Pancreas (tissue), 10 donors: ENCODE measurements at places on chromosomes 2 and 18. TPM values are rescaled to one million over a fixed set of nuclear protein-coding genes. Genes with fewer than 3 reads are reported as not detected.
A peak's percentile ranks its signal among the peaks of the same experiment; 100 is the strongest.

- no peaks in the 10 kb centered on the region for H3K4me1 ChIP-seq
- H3K27me3 ChIP-seq, result no peaks in the 10 kb centered on the region
- no peaks in the 10 kb centered on the region for H3K36me3 ChIP-seq
- H3K4me3 ChIP-seq, result no peak overlapping the region
- no peak overlapping the region for H3K27ac ChIP-seq
Observed at GRCh38 chr2:189233527-189233926, 54.0 kb upstream of the COL5A2 start.

DNA sequence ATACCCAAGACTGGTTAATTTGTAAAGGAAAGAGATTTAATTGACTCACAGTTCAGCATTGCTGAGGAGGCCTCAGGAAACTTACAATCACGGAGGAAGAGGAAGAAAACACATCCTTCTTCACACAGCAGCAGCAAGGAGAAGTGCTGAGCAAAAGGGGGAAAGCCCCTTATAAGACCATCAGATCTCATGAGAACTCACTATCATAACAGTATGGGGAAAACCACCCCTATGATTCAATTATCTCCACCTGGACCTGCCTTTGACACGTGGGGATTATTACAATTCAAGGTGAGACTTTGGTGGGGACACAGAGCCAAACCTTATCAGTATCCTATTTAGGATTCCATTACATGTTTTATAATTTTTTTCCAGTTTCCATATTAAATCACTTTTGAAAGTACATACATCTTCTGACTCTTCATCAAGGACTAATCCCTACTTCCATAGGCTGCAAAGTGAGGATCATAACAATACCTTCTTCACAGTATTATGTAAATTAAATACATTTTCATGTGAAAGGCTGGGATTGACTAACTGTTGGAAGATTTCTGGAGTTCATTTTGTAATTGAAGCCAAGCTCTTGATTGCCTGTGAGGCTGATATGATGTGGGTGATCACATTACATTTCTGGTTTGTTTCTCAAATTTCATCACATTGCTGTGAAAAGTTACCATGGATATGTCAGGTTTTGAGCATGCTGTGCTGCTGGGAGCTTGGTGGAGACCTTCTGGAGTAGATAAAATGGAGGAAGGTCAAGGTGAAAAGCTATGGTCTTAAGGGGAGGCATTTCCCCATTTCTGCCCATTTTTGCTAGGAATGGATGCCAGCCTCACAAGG, 31.7 kb upstream of the CERS6 start:
- DNase-seq, result no peak
- no peaks in the 10 kb centered on the region for H3K4me1 ChIP-seq

UGT1A8 gene
- total RNA-seq, result not detected

RAD51AP2 gene
- total RNA-seq, result 0.08 TPM

- peaks cover 8% of the 10 kb centered on the region for H3K4me1 ChIP-seq
- peak overlapping the region; percentile 97 for H3K27ac ChIP-seq
- H3K4me3 ChIP-seq, result peak overlapping the region; percentile 73
- H3K36me3 ChIP-seq, result no peaks in the 10 kb centered on the region
Observed at GRCh38 chr2:71129902-71130151, 202 bp downstream of the MCEE start.

GRCh38 chr2:11687736-11688135, 17.7 kb upstream of the NTSR2 start:
- no peak overlapping the region for H3K4me3 ChIP-seq
- H3K27ac ChIP-seq, result no peak overlapping the region
- no peak for DNase-seq
- no peaks in the 10 kb centered on the region for H3K27me3 ChIP-seq
- H3K36me3 ChIP-seq, result no peaks in the 10 kb centered on the region
- H3K4me1 ChIP-seq, result no peaks in the 10 kb centered on the region

MOB4 gene
- 7.3 TPM for total RNA-seq

DNA sequence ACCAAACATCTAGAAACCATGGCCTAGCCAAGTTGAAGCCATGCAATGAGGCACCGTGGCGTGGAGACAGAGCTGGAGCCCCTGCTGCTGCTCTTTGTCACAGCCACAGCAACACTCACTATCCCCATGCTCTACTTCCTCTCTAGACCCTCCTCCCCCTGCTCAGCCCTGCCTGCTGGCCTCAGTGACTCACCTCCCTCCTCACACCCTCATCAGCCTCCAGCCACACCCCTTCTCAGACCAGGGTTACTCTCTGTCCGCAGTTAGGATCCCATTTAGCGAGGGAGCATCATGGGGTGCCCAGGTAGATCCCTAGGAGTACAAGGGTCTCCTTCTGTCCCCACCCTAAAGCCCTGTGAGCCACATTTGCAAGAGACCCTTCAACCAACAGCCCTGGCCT, 25.4 kb upstream of the SOX11 start:
- no peak overlapping the region for H3K27ac ChIP-seq
- no peak overlapping the region for H3K4me3 ChIP-seq
- no peaks in the 10 kb centered on the region for H3K4me1 ChIP-seq

DNA sequence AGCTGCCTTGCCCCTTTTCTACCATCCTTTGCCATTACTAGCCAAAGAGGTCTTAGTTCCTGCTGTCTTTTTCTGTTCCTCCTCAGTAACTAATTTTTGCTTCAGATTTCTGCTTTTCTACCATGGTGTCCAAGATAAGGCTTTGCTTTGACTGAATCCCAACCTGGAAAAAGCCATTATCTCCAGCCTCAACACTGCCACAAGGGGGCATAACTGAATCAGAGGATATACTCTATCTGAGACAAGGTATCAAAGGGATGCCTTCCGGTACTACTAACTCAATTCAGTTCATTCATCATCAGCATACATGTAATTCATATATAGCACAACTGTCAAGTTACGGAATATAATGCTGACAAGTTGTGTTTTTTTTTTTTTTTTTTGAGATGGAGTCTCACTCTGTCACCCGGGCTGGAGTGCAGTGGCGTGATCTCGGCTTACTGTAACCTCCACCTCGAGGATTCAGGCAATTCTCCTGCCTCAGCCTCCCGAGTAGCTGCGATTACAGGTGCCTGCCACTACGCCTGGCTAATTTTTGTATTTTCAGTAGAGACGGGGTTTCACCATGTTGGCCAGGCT, 11.4 kb downstream of the OSGEPL1 start:
- no peak overlapping the region for H3K4me3 ChIP-seq
- DNase-seq, result no peak
- no peaks in the 10 kb centered on the region for H3K4me1 ChIP-seq

GRCh38 chr2:122300758-122301157, 545.3 kb downstream of the TSN start:
- no peaks in the 10 kb centered on the region for H3K27me3 ChIP-seq
- DNase-seq, result no peak
- H3K4me1 ChIP-seq, result no peaks in the 10 kb centered on the region
- no peak overlapping the region for H3K27ac ChIP-seq

- peak; percentile 71 for DNase-seq
- no peak overlapping the region for H3K27ac ChIP-seq
- peak overlapping the region; percentile 68 for H3K4me3 ChIP-seq
- no peaks in the 10 kb centered on the region for H3K27me3 ChIP-seq
- no peaks in the 10 kb centered on the region for H3K36me3 ChIP-seq
- no peaks in the 10 kb centered on the region for H3K4me1 ChIP-seq
Observed at GRCh38 chr2:132668987-132669907, 758 bp downstream of the LYPD1 start.

GRCh38 chr2:218733171-218734021, 22.8 kb downstream of the TTLL4 start:
- no peak overlapping the region for H3K4me3 ChIP-seq
- H3K36me3 ChIP-seq, result peaks cover 11% of the 10 kb centered on the region
- no peaks in the 10 kb centered on the region for H3K27me3 ChIP-seq
- H3K4me1 ChIP-seq, result no peaks in the 10 kb centered on the region

DNA sequence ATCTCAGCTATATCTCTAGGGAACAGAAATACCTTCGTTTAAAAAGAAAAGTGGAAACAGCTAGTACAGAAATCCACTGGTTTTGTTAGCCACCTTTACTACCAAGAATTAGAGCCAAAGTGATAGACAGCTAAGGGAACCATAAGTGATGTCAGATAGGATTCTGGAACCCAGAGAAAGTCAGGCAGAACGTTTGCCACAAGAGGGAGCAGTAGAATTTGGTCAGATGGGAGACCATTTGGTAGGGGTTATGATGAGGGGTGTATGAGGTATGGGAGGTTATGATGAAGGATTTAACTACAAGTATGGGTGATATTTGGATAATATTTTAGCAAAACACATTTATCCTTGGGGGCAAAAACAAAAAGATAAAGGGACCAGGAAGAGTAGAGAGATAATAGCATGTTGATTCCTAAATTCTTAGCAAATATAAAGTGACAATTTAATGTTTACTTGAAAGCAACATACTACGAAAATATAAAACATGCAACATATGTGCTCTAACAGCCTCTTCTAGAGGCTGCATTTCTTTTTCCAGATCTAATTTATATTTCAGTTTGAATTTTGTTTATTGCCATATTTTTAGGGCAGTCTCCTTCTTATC, 3.3 kb downstream of the SLC8A1 start:
- no peak overlapping the region for H3K27ac ChIP-seq
- no peaks in the 10 kb centered on the region for H3K27me3 ChIP-seq
- no peaks in the 10 kb centered on the region for H3K36me3 ChIP-seq
- no peak overlapping the region for H3K4me3 ChIP-seq

DNA sequence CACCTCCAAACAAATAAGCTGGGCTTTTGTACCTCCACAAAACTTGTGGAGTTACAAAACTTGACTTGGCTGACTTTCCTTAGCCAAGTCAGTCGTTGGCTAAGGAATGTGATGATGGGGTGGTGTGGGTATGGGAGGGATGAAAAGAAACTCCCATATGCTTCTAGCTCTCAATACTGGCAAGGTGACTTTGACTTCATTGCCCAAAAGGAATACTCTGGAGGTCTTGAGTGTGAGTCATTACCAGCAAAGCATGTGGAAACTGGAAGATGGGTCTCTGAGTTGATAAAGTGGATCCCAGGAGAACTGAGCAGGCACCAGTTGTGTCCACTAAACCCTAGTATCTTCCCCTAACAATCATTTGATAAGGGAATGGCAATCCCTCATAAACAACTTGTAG, 226.7 kb downstream of the GULP1 start:
- no peaks in the 10 kb centered on the region for H3K27me3 ChIP-seq
- H3K4me3 ChIP-seq, result no peak overlapping the region
- H3K36me3 ChIP-seq, result no peaks in the 10 kb centered on the region

DNA sequence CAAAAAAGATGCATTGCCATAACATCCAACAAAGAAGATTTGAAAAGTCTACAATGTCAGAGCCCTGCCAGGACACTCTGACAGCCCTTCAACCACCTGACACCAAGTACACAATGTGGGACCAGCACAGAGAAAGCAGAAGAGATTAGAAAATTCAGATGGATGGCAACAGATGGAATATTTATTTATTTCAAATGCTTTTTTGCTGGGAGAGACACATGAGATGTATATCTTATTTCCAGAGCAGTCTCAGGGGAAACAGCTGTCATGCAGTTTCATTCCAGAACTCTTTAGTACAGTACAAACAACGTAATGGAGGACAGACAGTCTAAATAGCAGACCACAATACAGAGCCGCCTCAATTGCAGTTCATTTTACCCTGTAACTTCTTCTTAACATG, 110.1 kb downstream of the MAIP1 start:
- DNase-seq, result no peak
- H3K4me1 ChIP-seq, result no peaks in the 10 kb centered on the region
- H3K36me3 ChIP-seq, result no peaks in the 10 kb centered on the region

HOXD12 gene
- total RNA-seq, result not detected

DNA sequence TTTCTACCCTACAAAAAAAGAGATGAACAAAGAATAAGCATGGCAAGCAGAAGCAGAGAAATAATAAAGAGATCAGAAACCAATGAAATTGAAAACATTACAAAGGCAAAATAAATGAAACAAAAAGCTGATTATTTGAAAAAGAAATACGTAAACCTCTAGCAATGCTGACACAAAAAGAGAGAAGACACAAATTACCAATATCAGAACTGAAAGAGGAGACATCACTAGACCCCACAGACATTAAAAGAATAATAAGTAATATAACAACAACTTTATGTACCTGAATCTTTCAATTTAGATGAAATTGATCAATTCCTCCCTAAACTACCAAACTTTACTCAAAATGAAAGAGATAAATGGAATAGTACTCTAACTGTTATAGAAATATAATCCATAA, 75.9 kb downstream of the TMEM163 start:
- H3K36me3 ChIP-seq, result no peaks in the 10 kb centered on the region
- H3K27me3 ChIP-seq, result no peaks in the 10 kb centered on the region
- no peak overlapping the region for H3K27ac ChIP-seq
- DNase-seq, result no peak
- no peak overlapping the region for H3K4me3 ChIP-seq

DNA sequence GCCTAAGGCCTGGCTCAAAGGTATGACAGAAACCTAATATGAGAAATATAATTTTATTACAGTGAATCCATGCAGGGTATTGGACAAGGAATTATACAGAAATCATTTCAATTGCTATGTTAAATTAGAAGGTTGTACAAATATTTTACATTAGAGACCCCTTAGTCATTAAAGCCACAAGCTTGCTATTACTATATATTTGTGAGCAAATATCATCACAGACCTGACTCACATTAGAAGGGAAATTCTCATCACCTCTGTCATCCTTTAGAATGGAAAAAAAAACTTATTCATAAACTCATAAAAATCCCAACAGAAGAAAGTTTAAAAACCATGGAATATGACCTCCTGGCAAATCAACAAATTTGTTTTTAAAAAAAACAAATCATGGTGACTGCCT, 277.9 kb downstream of the DCC start:
- no peaks in the 10 kb centered on the region for H3K27me3 ChIP-seq
- H3K36me3 ChIP-seq, result no peaks in the 10 kb centered on the region
- H3K4me1 ChIP-seq, result no peaks in the 10 kb centered on the region
- H3K27ac ChIP-seq, result no peak overlapping the region

DNA sequence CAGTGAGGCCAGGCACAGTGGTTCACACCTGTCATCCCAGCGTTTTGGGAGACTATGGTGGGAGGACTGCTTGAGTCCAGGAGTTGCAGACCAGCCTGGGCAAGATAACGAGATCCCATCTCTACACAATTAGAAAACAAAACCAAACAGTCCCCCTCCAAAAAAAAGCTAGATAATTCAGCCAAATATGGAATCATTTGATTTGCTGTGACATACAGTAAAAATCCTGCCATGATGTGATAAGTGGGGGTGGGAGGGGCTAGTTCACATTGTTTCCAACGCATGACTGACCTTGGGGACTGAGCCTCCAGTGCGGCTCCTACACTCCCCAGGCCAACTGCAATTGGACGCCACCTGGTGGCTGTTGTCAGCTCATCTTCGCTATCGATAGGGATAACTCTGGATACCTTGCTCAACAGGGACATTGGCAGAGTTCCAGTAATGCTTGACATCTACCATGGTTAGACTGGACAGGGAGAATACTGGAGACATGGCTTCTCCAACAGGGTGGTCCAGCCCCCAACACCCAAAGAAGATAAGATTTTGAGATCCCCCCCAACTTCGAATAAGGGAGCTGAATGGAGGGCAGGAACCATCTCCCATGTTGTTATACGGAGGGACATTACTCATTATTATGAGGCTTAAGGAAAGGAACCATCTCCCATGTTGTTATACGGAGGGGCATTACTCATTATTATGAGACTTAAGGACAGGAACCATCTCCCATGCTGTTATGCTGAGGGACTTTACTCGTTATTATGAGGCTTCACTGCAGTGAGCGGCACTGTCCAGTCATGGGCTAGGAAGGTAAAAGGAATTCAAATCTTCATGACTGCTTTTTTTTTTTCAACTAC, 135.9 kb downstream of the TGIF1 start:
- H3K27ac ChIP-seq, result no peak overlapping the region
- no peaks in the 10 kb centered on the region for H3K27me3 ChIP-seq
- no peaks in the 10 kb centered on the region for H3K36me3 ChIP-seq
- no peak overlapping the region for H3K4me3 ChIP-seq

PRKAG3 gene
- total RNA-seq, result not detected
